ENCODE measurements at places on chromosomes 11 and 22.

- DNase-seq: no peak
Measured at GRCh38 chr11:45145083-45145378, 1.4 kb upstream of the PRDM11 start.

DNA sequence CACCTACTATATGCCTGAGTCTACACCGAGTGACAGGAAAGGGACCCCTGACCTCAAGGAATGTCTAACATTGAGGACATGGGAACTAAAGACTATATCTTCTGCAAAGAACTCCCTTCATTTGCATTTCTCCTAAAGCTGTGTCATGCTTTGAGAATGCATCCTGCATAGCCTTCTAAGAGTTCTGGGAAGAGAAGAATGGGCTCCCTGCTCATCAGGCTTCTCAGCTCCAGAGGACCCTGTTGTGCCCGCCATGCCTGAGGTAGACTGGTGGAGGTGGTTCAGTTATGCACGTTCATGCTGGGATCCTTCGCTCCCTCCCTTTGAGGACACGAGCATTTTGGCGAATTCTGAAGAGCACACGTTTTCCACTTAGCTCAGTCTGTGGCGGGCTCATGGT is 63.3 kb downstream of the GRIK4 start:
- DNase-seq: no peak

DNA sequence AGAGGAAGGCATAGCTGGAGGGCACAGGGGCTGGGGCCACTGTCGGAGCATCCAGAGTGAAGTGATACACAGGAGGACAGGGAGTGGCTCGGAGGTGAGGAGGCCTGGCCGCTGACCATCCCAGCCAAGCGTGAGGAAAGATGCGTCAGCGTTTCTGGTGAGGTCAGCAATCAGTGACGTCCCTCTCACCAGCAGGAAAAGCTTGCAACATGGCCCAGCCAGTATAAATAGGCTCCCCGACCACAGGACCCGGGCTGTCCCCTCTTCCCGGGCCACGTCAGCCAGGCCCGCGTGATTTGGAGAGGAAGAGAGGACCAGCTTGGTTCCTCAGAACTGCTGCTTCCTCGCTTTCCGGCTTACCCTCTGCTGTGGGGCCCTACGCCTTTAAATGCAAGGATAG is 4.2 kb upstream of the OSM start:
- DNase-seq: no peak

DNA sequence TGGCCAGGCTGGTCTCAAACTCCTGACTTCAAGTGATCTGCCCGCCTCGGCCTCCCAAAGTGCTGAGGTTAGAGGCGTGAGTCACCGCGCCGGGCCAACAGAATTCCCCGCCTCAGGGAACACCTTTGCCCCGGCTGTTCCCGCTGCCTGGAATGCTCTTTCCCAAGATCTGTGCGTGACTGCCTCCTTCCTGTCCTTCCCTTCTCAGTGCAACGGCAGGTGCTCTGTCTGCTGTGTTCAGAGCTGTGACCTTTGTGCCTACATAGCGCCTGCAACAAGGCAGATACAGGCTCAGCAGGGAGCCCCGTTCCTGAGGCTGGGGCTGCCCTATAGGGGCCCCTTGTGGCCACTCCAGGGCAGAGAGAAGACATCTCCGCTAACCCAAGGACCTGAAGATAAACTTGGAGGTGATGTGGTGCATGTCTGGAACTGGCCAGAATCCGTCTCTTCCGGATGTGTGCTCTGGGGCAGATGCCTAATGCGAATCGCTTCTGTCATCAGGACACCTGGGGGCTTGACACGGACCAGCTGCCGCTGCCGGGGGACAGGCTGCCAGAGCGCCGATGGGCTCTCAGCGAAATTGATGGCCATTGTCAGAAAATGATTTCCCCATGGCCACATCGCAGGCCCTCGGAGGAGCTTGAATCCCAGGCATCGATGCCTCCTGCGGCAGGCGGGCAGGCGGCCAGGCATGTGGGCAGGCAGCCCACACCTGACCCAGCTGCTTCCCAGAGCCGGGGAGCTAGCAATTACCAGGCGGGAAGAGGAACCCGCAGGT is 43.5 kb upstream of the TCF20 start:
- peak; percentile 63 for DNase-seq

- no peak for DNase-seq
Measured at GRCh38 chr11:76253416-76253815, 47.1 kb upstream of the WNT11 start.

DNA sequence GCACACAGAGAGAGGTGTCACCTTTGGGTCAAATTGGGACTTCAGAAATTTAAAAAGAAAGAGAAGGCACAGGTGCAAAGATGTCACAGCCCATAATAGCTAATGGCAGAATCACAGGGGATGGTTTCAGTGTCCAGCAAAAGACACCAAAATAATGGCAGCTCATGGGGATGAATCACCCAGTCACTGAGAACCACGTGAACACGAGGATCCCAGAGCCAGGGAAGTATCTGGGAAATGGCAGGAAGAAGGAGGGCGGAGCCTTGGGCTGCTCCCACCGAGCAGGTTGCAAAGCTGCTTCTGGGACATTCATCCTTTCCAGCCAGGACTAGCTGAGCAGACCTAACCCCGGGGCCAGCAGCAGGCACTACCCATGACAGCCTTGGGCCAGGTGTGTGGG is 45.6 kb downstream of the TRMU start:
- DNase-seq: no peak

DNA sequence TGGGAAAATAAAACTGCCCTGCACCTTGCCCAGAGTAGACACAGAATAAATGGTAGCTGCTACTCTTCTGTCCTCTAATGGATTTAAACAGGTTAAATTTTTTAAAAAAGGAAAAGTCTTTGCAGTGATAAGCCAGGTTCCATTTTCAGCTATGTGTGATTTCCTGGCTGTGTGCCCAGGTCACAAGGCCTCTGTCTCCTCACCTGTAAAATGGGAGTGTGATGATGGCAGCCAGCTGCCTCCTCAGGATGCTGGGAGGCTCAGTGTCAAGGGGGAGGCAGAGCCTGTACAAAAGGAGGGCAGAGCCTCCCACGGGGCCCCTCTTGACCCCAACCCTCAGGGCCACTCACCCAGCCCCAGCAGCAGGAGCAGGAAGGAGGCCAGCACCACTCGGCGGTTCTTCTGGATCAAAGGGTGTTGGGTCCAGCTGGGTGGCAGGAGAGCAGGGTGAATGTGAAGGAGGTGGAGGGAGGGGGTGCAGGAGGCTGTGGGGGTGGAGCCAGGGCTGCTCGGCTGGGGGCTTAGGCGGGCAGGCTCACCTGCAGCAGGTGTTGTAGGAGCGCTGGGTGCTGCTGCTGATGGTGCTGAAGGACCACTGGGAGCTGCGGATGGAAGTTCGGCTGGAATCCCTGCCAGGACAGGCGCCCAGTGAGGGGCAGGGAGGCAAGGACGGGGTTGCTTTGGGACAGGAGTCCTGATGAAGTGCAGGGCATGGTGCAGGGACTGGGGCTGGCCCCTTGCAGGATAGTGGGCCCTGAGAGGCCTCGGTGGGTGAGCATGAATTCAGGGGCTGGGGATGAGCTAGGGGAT is 1.9 kb downstream of the TMEM134 start:
- no peak for DNase-seq

- no peak for DNase-seq
Measured at GRCh38 chr22:44783581-44783980, 31.2 kb downstream of the ARHGAP8 start.

- DNase-seq: peak; percentile 28
Measured at GRCh38 chr11:13686776-13687175, 18.3 kb downstream of the FAR1 start.

GRCh38 chr22:46515208-46516111 is 22.0 kb downstream of the CELSR1 start:
- DNase-seq: no peak

DNA sequence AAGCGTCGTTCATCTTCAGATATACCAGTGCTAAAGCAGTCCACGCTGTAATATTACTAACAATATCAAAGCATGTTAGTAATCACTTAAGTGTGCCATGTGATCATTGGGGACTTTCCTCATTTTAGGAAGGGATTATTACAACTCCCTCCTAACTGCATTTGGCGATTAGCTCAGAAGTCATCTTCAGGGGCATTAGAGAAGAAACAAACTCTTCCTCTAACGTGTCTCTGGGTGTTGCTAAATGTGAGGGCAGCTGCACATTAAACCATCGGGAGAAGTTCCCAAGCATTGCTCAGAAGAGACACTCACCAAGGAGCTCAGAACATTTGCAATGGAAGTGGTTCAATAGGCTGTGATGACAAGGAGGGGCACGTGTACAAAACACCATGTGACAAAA is 17.2 kb downstream of the TESMIN start:
- DNase-seq: no peak

GRCh38 chr11:69825037-69825834 is 6.0 kb upstream of the FGF3 start:
- no peak for DNase-seq

- no peak for DNase-seq
Measured at GRCh38 chr11:68361702-68362101, 49.3 kb downstream of the LRP5 start.

GRCh38 chr11:120044011-120044675 is 93.8 kb downstream of the TRIM29 start:
- no peak for DNase-seq

All from hematopoietic multipotent progenitor cell treated with erythropoietin and hydrocortisone succinate and interleukin-3 and kit ligand, for 8 days (in vitro differentiated cells).